ENCODE measurements at places on chromosomes 11 and 22.

DNA sequence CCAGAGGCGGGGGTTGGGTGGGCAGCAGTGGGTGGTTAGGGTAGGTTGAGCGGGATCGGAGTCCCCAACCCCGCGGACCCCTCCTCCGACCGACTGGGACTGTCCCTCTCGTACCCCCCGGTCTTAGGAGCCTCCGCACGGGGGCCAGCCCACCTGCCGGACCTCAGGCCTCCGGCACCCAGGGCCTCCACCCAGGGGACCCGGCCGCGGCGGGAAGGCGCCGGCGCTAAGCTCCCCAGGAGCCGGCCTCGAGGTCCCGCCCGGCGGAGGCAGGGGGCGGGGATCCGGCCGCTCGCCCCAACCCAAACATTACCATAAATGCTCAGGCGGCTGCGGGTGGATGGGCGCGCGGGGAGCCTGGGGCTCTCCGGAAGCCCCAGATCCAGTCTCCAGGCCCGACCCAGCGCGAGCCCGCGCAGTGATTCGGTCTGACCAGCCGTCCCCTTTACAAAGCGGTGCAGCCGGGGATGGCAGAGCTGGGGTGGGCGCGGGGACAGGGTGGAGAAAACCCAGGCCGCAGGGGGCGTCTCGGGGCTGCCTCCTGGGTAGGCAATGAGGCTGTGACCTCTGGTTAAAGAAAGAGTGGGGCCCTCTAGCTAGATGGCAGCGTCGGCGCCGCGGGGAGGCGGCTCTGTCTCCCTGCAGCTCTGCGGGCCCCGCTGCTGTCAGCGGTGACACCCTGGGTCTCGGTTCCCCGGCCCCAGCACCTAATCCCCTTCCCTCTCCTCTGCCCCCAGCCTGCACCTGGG, 4.0 kb upstream of the MCAM start:
- DNase-seq = peak; percentile 56

- DNase-seq = peak; percentile 45
Observed at GRCh38 chr22:41910050-41911000, 4.5 kb downstream of the SHISA8 start.

DNA sequence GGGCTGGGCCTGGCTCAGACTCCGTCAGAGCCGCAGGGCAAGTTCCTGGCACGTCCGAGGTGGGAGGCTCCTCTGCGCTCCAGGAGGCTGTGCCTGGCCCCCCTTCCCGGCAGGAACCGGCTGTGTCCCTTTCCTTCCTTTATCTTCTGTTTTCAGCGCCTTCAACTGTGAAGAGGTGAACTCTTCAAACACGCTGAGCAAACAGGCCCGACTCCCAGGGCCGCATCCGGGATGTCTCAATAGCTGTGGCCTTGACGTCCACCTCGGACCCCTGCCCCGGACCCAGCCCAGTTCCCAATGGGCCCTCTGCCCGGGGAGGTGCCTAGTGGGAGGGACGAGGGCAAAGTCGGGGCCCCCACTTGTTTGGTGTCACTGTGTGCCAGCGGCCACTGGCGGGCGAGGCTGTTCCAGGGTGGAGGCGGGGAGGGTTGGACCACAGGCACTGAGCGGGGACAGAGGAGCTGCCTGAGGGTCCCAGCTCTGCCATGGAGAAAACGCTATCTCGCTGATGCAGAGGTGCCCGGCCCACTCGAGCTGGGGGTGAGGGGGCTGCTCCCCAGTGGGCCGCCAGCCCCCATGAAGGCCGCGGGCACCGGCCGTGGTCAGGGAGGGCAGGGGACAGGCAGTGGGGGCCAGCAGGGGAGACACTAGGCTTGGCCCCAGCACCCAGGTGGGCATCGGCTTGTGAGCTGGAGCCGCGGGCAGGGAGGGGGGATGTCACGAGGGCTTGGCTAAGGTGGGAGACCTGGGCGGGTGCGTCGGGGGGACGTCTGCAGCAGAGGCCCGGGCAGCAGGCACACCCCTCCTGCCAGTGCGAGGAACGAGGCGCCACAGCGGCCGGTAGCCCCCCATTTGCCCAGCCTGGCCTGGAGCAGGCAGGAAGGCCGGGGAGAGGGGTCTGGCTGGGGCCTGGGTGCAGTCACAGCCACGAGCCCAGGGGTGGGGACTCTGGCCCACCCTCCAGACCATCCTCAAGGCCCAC, 2.7 kb upstream of the MUC5B start:
- no peak for DNase-seq

- DNase-seq = no peak
Observed at GRCh38 chr11:126703662-126704061, 296.9 kb downstream of the KIRREL3 start.

DNA sequence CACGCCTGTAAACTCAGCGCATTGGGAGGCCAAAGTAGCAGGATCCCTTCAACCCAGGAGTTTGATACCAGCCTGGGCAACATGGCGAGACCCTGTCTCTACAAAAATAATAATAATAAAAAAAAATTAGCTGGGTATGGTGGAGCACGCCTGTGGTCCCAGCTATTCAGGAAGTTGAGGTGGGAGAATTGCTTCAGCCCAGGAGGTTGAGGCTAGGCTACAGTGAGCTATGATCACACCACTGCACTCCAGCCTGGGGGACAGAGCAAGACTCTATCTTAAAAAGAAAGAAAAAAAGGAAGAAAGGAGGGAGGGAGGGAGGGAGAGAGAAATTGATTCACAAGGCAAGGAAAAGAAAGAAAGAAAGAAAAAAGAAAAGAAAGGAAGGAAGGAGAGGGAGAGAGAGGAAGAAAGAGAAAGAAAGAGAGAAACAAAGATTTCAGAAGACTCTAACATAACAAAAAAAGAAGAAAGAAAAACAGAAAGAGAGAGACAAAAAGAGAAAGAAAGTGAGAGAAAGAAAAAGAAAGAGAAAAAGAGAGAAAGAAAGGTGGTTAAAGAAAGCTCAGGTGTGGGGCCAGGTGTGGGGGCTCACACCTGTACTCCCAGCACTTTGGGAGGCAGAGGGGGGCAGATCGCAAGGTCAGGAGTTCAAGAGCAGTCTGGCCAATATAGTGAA, 37.3 kb upstream of the MYH9 start:
- no peak for DNase-seq

- no peak for DNase-seq
Observed at GRCh38 chr11:74412321-74412720, 14.1 kb upstream of the PGM2L1 start.

GRCh38 chr11:47395223-47396048, 13.0 kb upstream of the SLC39A13 start:
- no peak for DNase-seq

GRCh38 chr11:69855421-69855820, 36.2 kb upstream of the FGF3 start:
- DNase-seq = no peak

DNA sequence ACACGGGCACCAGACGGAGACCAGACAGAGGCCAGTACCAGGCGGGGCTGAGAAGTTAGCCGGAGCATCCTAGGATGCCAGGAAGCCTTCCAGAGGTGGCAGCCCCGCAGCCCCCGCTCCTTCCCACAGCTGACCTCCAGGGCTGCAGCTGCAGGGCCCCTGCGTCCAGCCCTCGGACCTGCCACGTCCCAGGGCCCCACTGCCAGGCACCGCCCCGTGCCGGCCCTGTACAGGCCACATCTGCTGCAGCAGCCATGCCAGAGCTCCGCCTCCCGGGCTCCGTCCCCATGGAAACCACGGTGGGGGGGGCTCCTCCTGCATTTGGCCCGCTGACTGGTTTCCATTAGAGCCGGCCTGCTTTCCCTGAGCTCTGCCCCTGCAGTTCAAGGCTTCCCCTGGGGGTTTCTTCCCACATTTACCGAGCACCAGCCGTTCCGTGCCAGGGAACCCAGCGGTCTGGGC, 62.5 kb upstream of the PPARA start:
- peak; percentile 93 for DNase-seq

- no peak for DNase-seq
Observed at GRCh38 chr11:44770401-44770800, 43.6 kb downstream of the TSPAN18 start.

- no peak for DNase-seq
Observed at GRCh38 chr22:50432131-50432876, 42.5 kb downstream of the SBF1 start.

DNA sequence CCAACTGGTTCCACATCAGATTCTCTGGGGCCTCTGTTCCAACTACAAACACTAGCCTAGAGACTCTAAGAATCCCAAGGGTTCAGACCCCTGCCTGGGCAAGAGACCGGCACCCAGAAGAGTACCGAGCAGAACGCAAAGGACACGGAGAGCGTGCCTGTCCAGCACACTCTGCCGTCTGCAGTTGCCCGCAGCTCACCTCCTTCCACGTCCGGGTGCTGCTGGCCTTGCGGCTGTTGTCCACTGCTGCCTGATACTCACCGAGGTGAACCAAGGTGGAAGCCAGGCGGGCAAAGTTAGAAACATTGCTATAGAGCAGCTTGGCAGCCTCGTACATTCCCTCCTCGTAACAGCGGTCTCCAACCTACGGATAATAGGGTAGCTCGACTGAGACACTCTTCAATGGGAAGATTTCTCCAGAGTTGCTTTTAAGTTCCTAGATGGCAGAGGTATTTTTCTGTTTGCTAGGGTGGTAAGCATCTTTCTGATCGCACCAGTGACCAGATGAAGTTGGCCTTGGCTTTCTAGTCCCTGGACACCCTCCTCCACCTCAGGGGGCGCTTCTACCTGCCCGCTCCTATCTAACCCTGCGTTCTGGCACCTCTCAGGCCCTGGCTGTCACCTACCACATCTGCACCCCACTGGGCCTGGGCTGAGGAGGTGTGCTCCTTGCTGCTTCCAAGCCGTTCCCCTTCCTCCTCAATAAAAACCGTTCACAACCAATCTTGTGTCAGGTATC, 22.8 kb upstream of the SLC25A1 start:
- DNase-seq = no peak

DNA sequence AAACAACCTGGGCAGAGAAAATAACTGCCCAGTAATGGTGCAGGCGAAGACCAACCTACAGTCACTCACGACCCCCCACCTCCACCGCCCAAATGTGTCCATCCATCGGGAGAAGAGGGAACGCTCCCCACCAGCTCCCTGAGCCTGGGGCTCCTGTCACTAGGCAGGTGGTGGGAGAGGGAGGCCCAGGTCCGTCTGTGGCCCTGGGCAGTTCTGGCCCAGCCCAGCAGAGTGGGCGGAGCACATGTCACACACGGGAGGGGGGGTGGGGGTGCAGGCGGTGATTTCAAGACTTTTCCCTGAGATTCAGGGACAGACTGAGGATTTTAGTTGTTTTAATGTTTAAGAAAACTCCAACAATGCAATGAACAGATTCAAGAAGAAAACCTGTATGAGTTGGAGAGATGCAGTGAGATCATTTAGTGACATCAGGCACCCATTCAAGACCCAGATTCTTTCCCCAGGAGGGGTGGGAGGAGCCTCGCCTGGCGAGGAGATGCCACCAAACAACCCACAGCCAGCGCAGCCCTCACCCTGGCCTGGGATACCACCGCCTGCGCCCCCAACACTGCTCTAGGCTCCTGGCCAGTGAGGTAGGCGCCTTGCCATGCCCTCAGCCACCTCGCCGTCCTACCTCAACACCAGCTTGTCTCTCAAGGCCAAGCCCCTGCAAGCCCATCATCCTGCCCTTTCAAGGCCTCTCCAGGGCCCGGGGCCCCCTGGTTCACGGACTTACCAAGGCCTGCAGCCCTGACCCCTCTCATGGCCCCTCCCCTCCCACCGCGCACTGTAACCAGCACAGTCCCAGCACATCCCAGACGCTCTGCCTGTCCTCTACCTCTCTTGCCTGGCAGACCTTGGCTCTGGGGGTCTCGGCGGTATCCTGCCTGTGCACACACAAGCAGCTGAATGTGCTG, 36.8 kb downstream of the TBX1 start:
- no peak for DNase-seq

DNA sequence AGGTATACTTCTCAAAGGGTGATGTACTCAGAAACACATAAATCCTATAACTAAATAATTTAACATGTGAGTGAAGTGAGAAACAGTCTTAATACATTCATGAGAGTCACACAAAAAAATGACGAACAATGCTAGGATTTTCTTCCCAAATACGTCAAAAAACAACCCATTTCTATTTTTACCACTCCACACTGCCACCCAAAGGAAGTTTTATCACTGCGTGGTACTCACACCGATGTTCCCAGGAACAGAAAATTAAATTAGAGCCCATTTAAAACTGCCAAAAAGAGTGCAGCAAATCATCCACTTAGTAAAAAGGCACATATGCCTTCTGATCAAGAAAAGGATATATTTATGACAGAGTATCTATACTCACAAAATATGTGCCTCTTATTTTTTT, 710.9 kb upstream of the FAT3 start:
- DNase-seq = no peak

DNA sequence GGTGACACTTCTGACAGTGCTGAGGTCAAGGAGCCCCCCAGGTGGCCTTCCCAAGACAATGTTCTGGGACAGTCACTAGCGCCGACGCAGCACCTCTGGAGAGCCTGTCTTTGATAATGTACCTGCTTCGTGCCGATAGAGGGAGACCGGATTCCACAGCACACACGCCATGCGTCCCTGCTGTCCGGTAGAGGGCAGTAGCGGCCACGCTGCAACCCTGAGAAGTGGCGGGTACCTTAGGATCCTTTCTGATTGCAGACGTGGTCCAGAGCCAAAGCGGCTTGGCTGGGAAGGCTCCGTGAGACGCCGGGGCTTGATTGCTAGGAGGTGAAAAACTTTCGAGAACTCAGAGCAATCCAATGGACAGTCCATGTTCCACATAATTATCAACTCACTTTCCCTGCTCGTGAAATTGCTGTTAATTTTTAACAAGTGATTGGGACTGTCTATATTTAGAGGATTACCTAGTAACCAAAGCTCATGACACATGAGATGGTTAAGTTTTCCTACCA, 11.4 kb upstream of the BARX2 start:
- DNase-seq = peak; percentile 34

GRCh38 chr11:46890665-46891064, 27.7 kb downstream of the LRP4 start:
- no peak for DNase-seq

DNA sequence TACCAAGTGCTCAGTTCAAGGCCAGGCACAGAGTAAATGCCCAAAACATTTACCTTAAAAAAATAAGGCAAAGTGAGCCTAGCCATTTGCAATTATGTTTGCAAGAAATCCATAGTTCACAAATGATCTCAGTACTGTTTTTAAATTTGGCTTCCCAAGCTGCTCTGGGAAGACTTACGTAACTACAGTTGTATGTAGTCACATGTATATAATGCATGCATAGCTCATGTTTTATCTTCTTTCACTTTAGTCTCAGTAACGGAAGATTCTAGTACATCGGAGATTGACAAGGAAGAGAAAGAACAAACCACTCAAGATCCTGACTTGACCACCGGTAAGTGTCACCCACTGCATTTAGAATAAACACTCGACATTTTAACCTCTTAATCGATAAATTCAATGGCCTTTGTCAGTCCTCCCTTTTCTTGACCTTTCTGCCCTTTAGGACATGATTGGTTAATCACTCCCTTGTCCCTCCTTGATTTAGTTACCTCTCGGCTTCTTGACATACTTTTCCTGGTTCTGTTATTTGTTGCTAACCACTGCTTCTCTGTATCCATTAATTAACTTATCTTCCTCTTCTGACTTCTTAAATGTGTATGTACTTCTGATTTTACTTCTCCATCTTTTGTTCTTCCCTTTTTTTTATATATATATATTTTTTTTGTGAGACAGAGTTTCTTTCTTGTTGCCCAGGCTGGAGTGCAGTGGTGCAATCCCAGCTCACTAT, 18.0 kb upstream of the JHY start:
- no peak for DNase-seq
